Posterior vena cava (tissue), 2 donors: ENCODE measurements at places on chromosomes 5 and 9.

DNA sequence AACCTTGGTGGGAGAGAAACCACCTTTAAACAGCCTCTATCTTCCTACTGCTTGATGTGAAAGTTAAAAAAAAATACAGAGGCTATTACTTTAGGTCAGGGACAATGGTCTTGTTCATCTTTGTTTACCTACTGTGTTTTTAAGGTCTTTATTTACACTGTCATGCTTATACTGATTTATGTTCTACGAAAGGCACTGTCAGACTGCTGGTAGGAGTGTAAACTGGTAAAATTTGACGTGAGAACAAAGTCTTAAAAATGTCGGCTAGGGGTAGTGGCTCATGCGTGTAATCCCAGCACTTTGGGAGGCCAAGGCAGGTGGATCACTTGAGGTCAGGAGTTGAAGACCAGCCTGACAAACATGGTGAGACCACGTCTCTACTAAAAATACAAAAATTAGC is 42.1 kb upstream of the ELOVL7 start:
- no peak for DNase-seq

GRCh38 chr9:3028535-3028934 is 184.6 kb upstream of the PUM3 start:
- DNase-seq, result no peak

- DNase-seq, result no peak
Observed at GRCh38 chr5:150402229-150402773, 10.4 kb downstream of the CD74 start.

GRCh38 chr5:119743927-119744326 is 114.6 kb downstream of the FAM170A start:
- DNase-seq, result no peak

GRCh38 chr9:97721396-97721795 is 24.3 kb upstream of the XPA start:
- no peak for DNase-seq

DNA sequence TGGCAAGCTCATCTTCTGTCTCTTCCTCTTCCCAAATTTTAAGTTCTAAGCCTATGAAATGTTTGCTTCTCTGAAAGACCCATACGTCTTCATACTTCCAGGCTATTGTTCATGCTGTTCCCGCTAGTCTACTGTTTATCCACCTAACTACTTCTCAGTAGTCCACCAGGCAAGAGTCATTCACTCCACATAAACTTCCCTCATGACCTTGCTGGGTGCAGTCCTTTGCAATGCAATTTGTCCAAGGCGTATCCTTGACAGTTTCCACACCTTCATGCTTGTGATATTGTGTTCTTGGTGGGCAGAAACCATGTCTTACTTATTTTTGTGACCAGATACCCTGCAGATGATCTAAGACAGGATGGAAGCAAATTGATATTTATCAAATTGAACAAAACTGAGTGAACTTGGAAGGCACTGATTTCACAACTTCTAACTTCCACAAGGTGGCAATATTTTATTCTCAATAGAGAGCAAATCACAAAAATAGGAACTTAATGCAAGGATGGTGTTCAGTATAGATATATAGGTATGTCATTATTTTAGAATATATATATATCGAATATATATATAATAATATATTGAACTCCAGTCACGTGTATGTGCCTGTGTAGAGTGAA is 30.3 kb downstream of the TYRP1 start:
- no peak for DNase-seq

- no peak for DNase-seq
Observed at GRCh38 chr9:131701789-131702337, 38.0 kb downstream of the RAPGEF1 start.

- peak; percentile 91 for DNase-seq
Observed at GRCh38 chr9:76905791-76906646, at the start of gene PRUNE2. Gene PRUNE2 (minus strand): TSS chr9:76906114. CDS start chr9:76905963, 151 bp downstream.

- DNase-seq, result no peak
Observed at GRCh38 chr5:175394601-175395000, 49.4 kb downstream of the DRD1 start.

GRCh38 chr9:105681724-105682123 is 12.6 kb upstream of the TMEM38B start:
- no peak for DNase-seq

GRCh38 chr5:96706433-96707111 is 44.4 kb downstream of the CAST start:
- no peak for DNase-seq

- no peak for DNase-seq
Observed at GRCh38 chr5:135324160-135324559, 74.9 kb downstream of the MACROH2A1 start.

GRCh38 chr5:41181691-41182564 is 31.4 kb downstream of the C6 start:
- DNase-seq, result no peak

GRCh38 chr5:3844266-3844665 is 248.6 kb downstream of the IRX1 start:
- DNase-seq, result no peak

DNA sequence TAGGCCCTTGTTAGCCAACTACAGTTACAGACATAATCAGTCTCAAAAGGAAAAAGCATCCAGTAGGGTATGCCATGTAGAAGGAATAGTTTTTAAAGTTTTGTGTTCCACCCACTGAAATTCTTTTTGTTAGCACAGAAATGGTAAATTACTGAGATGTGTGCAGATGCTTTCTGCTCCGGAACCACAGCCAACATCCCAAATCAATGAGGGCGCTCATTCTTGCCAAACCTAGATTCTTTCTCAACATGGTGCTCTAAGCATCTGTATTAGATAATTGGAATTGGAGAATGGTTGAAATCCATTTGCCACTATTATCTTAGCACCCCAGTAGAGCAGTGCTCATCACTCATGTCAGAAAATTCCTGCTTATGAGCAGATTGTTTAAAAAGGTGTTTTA is 127.8 kb downstream of the SEC61B start:
- no peak for DNase-seq

DNA sequence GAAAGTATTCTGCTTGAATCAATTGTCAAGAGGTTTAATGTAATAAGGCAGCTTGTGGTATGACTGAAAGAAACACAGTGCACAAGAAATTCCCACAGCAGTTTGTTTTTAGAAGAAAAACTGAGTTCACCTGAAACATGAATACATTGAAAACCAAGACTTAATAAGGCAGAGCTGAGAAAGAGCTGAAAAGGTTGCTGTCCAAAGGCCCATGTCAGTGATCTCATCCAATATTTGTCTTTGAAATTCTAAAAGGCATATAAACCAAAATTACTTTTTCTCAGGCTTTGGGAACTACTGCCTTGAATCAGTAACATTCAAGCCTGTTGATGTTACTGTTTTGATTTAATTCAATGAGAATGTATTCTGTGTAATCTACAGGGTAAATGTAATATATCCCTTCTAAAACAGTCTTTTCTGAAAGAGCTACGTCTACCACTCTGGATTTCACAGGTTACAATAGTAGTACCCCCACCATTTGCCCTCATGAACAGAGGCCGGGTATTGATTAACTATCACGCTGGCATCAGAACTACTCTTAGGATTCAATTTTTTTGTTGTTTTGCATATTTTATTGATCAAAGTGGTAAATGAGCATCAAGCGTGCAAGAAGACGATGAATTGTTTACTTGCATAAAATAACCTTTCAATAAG is 57.8 kb downstream of the PPIC start:
- no peak for DNase-seq

DNA sequence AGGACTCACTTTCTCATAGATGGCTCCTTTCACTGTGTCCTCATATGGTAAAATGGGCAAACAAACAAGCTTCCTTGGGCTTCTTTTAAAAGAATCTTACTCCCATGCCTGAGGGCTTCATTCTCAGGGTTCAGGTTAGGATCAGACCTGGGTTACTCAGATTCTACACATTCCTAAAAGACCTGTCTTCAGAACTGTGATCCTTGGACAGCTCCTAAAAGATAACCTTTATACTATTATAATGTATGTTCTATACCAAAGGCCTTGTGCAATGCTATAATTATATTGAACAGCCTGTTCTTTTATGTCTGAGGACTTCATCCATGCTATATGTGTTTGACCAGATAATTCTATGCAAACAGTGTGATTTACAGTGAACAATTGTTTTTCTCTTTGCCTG is 264.4 kb upstream of the CDH10 start:
- no peak for DNase-seq
